Lower lobe of right lung (tissue), 2 donors: ENCODE measurements at places on chromosomes 6 and 20. TPM values are rescaled to one million over a fixed set of nuclear protein-coding genes. Genes with fewer than 3 reads are reported as not detected.

The CYP39A1 gene
- 5.4 TPM for total RNA-seq

GRCh38 chr6:20929283-20929682 lies 395.0 kb downstream of the CDKAL1 start:
- no peak for DNase-seq

DNA sequence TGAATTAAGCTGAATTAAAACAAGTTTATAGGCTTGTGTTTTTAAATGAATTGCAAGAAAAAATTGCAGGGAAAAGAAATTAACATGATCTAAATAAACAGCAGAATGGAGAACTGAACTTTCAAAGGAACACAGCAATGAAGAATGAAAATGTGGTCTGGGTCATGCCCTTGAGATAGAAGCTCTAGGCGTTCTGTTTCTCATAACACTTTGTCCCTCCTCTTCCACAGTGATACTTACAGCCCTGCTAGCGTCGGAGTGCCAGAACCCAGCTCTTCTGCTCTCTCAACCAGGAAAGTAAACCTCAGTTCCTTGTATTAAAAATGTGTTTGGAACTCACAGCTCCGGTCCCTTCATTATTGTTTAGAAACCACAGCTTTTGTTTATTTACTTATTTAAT lies 11.4 kb downstream of the HMGCLL1 start:
- DNase-seq = no peak

DNA sequence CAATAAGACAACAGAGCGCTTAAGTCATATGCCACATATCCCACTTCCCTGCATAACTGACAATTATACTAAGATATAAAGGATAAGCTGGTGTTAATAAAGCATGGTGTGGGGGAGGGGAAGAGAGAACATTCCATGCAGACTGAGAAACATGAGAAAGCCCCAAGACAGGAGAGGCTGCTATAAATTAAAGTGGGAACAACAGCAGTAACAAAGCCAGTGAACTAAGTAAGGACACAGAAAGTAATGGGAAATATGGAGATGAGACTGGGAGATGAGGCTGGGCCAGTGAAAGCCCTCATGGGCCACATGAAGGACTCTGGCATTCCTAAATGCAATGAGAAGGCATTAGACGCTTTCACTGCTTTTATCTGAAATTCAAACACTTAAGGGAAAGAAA lies 41.3 kb downstream of the SESN1 start:
- no peak for DNase-seq

The ZBP1 gene
- total RNA-seq = 5.8 TPM

The BTBD3 gene
- total RNA-seq = 37.0 TPM

DNA sequence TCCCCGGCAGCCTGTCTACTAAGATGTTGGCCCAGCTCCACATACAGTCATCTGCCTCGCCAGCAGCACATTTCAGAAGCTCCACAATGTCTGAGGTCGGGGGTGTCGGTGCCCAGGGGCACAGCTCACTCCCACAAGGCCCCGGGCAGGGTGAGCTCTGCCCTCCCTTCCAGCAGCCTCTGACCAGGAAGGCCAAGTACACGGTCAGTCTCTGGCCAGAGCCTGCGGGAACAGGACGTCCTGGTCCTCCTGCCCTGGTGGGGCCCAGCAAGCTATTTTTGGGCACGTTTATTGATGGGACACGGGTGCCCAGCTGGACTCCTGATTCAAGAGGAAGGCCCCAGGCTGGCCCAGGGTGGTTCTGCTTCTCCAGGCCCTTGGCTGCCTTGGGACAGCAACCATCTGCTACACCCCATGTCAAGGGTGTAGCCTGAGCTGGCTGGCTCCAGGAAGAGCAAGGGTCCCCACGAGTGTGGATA lies 114.9 kb upstream of the PTPN1 start:
- peak; percentile 87 for DNase-seq

- DNase-seq = no peak
Measured at GRCh38 chr6:49506569-49507111, 6.9 kb downstream of the GLYATL3 start.

DNA sequence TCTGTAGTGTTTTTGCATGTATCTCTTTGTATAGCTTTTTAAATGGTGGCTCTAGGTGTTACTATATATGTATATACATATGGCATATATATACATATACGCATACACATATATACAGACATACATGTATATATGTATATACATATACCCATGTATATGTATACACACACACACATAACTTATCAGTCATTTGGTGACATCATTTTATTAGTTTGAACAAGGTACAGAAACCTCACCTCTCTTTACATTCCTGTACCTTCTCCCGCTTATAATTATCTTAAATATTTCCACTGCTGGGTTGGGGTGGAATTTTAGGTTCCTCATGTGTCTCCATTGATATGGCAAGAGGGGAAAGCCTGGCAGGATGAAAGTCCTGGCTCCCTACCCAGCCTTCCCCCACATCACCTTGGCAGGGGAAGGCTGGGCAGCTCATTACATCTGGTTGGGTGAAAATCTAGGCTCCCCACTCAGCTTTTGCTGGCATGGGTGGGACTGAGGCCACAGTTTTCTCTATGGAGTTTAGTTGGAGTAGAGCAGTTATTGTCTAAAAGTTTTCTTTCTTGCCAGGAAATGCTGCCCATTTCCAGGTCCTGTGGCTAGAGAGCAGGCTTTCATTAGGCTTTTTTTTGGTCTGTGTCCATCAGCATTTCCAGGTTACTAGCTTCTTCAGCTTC lies 7.6 kb downstream of the GLO1 start:
- DNase-seq = no peak

GRCh38 chr20:2086177-2086979 lies 15.2 kb upstream of the STK35 start:
- no peak for DNase-seq

- no peak for DNase-seq
Measured at GRCh38 chr6:75849329-75850025, 100.4 kb downstream of the MYO6 start.

- DNase-seq = peak; percentile 79
Measured at GRCh38 chr6:124961777-124962638, at the start of gene RNF217. Gene RNF217 (plus strand): TSS chr6:124962437. CDS start chr6:124962545, 108 bp downstream.

DNA sequence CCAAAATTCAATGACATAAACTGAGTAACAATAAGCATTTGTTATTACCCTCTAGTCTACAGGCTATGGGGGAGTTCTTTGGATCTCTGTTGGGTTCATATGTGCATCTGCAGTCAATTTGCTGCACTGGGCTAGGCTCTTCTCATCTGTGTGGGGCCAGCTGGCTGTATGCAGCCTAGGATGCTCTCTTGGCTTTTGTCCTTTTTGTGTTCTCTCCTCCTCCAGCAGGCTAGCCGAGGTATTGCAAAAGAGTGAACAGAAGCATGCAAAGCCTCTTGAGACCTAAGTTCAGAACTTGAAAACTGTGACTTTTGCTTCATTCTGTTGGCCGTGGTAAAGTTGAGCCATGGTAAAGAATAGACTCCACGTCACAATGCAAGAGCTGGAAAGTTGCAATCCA lies 62.8 kb upstream of the FOXO3 start:
- DNase-seq = no peak

The CCDC167 gene
- total RNA-seq = 12.7 TPM

GRCh38 chr6:13561624-13562267 lies 12.7 kb upstream of the SIRT5 start:
- no peak for DNase-seq

The TINAG gene
- not detected for total RNA-seq

GRCh38 chr20:47784599-47785310 lies 526 bp downstream of the SULF2 start:
- no peak for DNase-seq

GRCh38 chr6:12069891-12070529 lies 57.9 kb downstream of the HIVEP1 start:
- no peak for DNase-seq

- DNase-seq = no peak
Measured at GRCh38 chr20:9578594-9578993, 64.2 kb downstream of the LAMP5 start.

DNA sequence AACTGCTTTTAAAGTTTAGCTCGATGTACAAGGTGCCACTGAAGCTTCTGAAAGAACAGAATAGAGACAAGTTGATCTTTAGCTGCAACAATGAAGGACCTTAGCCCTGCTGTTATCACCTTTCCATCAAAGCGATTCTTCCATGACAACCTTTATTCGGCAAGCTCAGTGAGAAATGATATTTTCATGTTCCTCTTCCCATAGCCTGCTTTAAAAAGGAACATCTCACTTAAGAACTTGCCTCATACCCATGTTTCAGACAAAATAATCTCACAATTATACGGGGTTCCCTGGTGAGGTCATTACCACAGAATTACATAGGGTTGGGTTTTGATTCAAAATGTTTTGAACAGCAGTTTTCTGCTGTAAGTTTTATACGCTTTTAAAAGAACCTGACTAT lies 264.2 kb downstream of the THBS2 start:
- no peak for DNase-seq

The SMPDL3A gene
- 17.9 TPM for total RNA-seq

The ARMH2 gene
- total RNA-seq = 0.68 TPM

The POU5F1 gene
- 5.0 TPM for total RNA-seq

GRCh38 chr6:154878871-154879491 lies 116.1 kb upstream of the TIAM2 start:
- DNase-seq = no peak

DNA sequence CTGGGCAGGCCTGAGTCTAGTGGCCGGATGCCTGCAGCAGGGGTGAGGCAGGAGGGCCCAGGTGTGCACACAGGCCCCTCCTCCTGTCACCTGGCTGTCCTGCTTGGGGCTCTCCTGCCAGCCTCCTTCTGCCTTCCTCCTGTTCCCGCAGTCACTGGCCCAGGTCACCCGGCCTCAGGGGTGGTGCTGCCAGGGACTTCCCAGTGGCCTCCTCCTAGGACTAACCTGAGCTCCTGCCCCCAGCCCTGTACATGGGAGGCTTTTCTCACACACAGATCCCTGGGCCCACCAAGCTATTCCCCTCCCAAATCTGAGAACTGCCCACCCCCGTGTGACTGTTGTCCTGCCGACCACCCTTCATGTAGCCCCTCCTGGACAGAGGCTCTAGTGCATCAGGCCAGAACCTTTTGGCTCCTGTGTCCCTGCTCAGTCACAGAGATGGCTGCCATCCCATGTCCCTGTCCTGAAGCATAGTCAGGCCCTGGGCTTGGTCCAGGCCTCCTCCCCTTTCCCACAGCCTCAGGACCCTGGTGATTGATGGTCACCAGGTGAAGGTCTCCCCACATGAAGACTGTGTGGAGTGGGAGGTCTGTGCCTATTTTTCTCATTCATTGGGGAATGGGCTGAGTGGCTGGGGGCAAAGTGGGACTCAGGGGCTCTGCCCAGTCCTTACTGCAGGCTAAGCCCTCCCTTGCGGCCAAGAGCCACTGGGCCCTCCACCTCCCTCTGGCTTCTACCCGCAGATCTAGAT lies 1.1 kb upstream of the ULBP1 start:
- DNase-seq = no peak

DNA sequence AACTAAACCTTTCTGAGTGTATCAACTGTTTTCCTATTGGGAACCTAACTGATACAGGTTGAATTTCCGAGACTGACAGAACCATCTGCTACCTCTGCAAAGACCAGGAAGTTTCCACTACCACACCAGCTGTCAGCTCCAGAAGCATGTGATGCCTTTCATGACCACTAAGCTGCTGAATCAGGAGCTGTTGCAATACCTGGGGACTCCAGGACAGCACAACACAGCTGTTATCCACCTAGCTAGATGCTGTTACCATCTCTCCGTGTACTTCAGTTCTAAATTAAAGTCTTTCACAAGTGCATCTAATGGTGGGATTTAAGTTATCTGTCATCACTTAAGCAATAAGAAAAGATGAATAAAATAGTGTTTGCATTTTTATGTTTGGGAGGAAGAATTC lies 158.2 kb upstream of the IMPG1 start:
- no peak for DNase-seq

DNA sequence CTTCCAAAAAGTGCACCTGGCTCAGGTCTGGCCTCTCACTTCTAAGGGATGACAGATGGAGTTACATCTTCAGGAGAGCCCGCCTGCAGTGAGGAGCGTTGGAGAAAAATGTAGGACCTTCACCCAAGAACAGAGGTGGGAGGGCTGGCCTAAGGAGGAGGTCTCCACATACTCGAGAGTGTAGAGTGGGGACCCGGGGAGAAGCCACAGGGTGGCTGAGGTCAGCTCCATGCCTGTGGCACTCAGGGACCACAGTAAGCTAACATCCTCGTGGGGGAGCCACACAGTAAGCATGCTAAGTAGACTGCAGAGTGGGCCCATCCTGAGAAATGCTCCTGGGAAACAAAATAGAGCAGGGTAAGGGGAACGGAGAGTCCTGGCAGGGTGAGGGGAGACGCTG lies 24.0 kb downstream of the AAR2 start:
- DNase-seq = no peak
